Transverse colon (tissue), 4 donors: ENCODE measurements at places on chromosomes 16 and 17. TPM values are rescaled to one million over a fixed set of nuclear protein-coding genes. Genes with fewer than 3 reads are reported as not detected.

Gene GRB7
- total RNA-seq, result 29.5 TPM

Gene MYH8
- not detected for total RNA-seq

Gene TPSD1
- 12.0 TPM for total RNA-seq

Gene EVI2A
- 3.7 TPM for total RNA-seq

Gene CX3CL1
- 1.7 TPM for total RNA-seq

Gene KRT28
- not detected for total RNA-seq

Gene ITGAL
- 3.0 TPM for total RNA-seq

Gene CDK5R1
- 3.4 TPM for total RNA-seq

Gene PTGES3L
- total RNA-seq, result 8.3 TPM

Gene CACNG5
- total RNA-seq, result not detected

Gene CLDN9
- total RNA-seq, result 0.55 TPM

Gene SLC52A1
- total RNA-seq, result 1.3 TPM

Gene CTRB2
- total RNA-seq, result not detected

Gene CCDC154
- total RNA-seq, result not detected

Gene STUB1
- total RNA-seq, result 136 TPM

Gene KRT9
- total RNA-seq, result not detected

Gene SLC35G6
- not detected for total RNA-seq

Gene MAP2K3
- 44.4 TPM for total RNA-seq

Gene HP
- not detected for total RNA-seq

Gene ARRB2
- total RNA-seq, result 47.9 TPM

Gene KRTAP1-5
- total RNA-seq, result not detected

Gene CNGB1
- total RNA-seq, result 0.75 TPM

Gene MYADML2
- not detected for total RNA-seq
